ENCODE measurements at places on chromosomes 16 and 17.

GRCh38 chr17:30229012-30229411 lies 6.5 kb downstream of the SLC6A4 start:
- DNase-seq, result no peak

GRCh38 chr16:64206862-64207261 lies 915.0 kb downstream of the CDH11 start:
- no peak for DNase-seq

DNA sequence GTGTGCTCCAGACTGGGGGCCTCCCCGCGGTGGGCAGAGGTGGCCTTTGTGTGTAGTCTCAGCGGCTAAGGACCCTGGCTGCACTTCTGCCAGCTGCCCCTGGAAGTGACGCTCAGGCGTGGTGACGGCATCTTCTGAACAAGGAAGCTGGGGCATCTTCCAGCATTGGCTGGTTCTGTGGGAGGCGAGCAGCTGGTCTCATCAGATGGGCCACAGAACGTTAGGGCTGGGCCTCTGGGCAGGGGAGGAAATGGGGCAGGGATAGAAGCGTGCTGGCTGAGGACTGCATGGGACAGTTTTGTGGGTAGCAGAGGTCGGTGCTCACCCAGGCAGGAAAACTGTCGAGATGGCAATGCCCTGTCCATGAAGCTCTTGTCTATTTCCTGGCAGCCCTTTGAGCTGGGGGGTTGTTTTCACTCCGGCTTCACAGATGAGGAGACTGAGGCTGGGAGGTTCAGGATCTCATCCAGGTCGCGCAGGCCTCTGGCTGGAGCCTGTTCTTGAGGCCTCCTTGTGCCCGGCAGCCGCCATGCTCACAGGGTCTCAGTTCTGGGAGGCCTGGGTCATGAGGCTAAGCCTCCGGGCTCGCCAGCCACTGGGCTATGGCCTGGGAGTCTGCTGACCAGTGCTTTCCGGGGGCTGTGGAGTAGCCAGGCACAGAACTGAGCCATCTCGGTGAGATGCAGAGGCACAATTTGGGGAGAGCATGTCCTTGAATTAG lies 16.3 kb downstream of the IRF8 start:
- no peak for DNase-seq

- DNase-seq, result no peak
Observed at GRCh38 chr16:49337814-49338350, 35.7 kb upstream of the C16orf78 start.

DNA sequence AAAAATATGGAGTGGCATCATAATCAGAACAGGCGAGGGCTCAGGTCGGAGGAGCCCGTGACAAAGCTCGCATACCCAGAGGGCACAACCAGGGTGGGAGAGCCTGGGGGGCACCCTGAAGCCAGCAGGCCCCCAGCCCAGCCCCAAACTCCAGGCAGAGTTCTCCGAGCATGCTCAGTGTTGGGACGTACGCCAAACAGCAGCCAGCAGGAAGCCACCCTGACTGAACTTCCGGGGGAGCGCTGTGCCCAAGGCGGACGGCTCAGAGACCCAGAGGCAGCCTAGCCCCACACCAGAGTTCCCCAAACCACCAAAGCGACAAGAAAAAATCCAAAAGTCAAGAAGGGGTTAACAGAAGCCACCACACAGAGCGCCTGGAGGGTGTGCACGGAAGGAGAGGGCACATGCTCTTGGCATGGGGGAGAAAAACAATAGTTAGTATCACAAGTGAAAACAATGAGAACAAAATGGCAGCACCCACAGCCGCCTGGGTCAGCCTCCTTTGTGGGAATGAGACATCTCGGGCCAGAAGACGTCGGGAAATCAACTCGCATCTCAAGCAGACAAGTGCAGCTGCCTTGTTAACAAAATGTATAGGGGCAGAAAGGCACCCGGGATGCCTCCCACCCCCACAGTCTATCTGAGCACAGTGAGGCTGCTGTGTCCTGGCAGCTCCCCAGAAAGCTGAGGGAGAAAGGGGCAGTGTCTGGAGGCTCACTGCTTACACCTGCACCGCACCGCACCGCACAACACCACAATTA lies 11.9 kb downstream of the EXOC7 start:
- no peak for DNase-seq

- DNase-seq, result peak; percentile 78
Observed at GRCh38 chr17:17837380-17837821, 615 bp upstream of the SREBF1 start.

GRCh38 chr16:85164431-85164830 lies 52.2 kb upstream of the CIBAR2 start:
- no peak for DNase-seq

GRCh38 chr16:56864960-56865359 lies at the start of gene SLC12A3:
Gene SLC12A3, plus strand, starts transcription at chr16:56865207. Its CDS starts 29 bp downstream, at chr16:56865236.
- DNase-seq, result no peak

GRCh38 chr17:8532021-8532420 lies 96.3 kb downstream of the NDEL1 start:
- no peak for DNase-seq

Measured in gastrocnemius medialis (tissue), 4 donors.